Stimulated activated CD4-positive, alpha-beta T cell treated with anti-CD3 and anti-CD28 coated beads, Interleukin-15, amount 100 ng/mL, for 1 hour (primary cell): ENCODE measurements at places on chromosomes 3 and 15.

GRCh38 chr15:74799255-74799855, 13.3 kb upstream of the LMAN1L start:
- DNase-seq: no peak

GRCh38 chr3:141279077-141279967, 47.7 kb downstream of the PXYLP1 start:
- no peak for DNase-seq

GRCh38 chr15:70775160-70775559, 11.8 kb upstream of the UACA start:
- no peak for DNase-seq

DNA sequence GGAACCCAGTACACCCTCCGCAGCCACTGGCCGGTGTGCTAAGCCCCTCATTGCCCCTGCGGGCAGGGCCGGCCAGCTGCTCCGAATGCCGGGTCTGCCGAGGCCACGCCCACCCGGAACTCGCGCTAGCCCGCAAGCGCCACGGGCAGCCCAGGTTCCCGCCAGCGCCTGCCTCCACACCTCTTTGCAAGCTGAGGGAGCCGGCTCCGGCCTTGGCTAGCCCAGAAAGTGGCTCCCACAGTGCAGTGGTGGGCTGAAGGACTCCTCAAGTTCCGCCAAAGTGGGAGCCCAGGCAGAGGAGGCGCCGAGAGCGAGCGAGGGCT, 81.4 kb upstream of the BCHE start:
- no peak for DNase-seq

DNA sequence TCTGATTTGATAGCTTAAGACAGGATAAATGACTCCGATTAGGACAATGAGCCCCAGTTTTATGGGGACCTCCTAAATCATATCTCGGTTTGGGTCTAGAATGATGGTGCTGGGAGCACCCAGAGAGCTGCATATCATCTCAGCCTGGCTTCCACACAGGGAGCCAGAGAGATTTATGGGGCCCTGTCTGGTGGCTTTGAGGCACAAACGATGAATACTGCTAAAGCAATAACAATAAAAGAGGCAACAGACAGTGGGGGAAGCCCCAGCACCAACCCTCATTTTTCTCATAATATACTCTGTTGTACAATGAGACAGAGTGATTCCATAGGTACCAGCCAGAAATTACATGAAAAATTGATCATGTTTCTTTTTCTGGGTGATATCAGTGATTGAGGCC, 889.0 kb upstream of the CFAP20DC start:
- no peak for DNase-seq

- no peak for DNase-seq
These were observed 68.6 kb upstream of the ATP13A3 start for GRCh38 chr3:194555175-194556062.

GRCh38 chr15:56495533-56495932, 30.6 kb upstream of the MNS1 start:
- no peak for DNase-seq

GRCh38 chr3:159852821-159853505, 135.7 kb upstream of the IL12A start:
- DNase-seq: no peak

- DNase-seq: no peak
These were observed 12.5 kb upstream of the RPP14 start for GRCh38 chr3:58293516-58293915.

DNA sequence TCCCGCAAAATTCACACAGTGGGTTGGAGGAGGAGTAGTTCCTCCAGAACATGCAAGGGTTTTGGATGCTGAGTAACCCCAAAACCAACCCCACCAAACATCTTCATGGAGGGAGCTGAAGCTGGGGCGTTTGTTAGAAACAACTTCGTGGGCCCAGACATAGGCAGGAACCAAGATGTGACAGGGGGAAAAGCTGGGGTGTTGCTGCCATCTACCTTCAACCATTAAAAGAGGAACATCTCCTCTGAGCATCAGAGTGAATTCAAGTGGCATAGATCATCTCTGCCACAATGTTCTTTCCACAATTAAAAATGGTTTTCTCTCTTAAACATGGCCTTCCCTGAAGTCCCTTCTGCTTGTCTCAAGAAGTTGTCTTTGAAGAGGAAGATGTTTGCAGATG, 20.5 kb downstream of the SIDT1 start:
- no peak for DNase-seq

- no peak for DNase-seq
These were observed 6.3 kb upstream of the SMAD3 start for GRCh38 chr15:67059127-67059553.

GRCh38 chr15:90301707-90302300, 36.3 kb downstream of the NGRN start:
- no peak for DNase-seq

- DNase-seq: no peak
These were observed 70.4 kb upstream of the OXTR start for GRCh38 chr3:8839607-8840325.

GRCh38 chr3:170437176-170437575, 18.5 kb downstream of the CLDN11 start:
- DNase-seq: no peak

- DNase-seq: no peak
These were observed 40.8 kb downstream of the RARB start for GRCh38 chr3:25468866-25469319.

DNA sequence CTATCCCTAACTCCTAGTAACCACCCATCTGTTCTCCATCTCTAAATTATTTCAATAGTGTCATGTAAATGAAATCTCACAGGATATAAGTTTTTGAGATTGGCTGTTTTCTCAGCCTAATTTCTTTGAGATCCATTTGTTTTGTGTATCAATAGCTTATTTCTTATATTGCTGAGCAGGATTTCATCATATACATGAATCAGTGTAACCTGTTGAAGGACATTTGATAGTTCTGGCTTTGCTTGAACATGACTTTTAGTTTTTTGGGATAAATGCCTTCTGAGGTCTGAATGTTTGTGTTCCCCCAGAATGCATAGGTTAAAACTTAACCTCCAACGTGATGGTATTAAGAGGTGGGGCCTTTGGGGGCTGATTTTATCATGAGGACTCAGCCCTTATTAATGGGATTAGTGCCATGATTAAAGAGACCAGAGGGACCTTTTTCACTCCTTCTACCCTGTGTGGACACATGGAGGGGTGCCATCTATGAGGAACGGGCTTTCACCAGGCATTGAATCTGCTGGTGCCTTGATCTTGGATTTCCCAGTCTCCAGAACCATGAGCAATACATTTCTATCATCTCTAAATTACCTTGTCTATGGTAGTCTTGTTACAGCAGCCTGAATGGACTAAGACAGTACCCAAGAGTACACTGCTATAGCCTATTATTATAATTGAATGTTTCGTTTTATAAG, 118.3 kb downstream of the FNDC3B start:
- DNase-seq: no peak

- DNase-seq: no peak
These were observed 57.6 kb upstream of the BBX start for GRCh38 chr3:107465064-107465631.

DNA sequence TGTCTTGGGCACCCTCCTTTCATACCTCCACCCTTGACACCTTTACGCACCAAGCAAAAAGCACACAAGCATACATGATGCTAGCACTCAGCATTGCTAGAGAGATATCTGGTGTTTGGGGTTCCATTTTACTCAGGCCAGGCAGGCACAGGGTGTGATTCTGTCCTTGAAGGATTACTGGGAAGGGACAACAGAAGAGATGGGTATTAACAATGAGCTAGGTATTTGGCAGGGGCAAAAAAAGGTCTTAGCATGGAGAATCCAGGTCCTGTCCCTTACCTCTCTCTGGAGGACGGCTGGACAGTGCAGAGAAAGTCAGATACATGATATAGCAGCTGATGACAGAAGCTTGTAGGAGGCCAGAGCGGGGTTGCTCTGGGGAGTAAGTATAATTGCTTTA, 3.5 kb downstream of the SERINC4 start:
- no peak for DNase-seq

- DNase-seq: no peak
These were observed 61.4 kb upstream of the HERC1 start for GRCh38 chr15:63895194-63895593.

DNA sequence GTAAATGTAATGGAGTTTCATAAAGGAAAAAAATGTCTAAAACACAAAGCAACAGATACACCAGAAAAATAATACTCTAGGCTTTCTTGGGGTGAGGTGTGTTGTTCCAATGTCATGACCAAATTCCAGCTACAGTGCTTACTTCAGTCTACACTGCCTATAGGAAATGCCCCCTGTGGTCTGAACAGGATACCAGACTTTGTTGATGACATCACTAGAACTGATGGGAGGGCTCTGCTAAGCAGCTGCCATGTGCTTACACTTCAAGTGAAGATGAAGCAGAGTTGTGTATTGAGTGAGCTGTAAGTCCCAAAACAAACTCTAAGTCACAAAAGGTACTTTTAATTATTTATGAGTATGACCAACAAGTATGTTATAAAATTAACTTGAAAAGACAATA, 456.1 kb upstream of the IL12A start:
- no peak for DNase-seq

- no peak for DNase-seq
These were observed 25.7 kb downstream of the LIPC start for GRCh38 chr15:58457466-58457965.

- no peak for DNase-seq
These were observed 2.0 kb downstream of the TRIM71 start for GRCh38 chr3:32819551-32820348.

DNA sequence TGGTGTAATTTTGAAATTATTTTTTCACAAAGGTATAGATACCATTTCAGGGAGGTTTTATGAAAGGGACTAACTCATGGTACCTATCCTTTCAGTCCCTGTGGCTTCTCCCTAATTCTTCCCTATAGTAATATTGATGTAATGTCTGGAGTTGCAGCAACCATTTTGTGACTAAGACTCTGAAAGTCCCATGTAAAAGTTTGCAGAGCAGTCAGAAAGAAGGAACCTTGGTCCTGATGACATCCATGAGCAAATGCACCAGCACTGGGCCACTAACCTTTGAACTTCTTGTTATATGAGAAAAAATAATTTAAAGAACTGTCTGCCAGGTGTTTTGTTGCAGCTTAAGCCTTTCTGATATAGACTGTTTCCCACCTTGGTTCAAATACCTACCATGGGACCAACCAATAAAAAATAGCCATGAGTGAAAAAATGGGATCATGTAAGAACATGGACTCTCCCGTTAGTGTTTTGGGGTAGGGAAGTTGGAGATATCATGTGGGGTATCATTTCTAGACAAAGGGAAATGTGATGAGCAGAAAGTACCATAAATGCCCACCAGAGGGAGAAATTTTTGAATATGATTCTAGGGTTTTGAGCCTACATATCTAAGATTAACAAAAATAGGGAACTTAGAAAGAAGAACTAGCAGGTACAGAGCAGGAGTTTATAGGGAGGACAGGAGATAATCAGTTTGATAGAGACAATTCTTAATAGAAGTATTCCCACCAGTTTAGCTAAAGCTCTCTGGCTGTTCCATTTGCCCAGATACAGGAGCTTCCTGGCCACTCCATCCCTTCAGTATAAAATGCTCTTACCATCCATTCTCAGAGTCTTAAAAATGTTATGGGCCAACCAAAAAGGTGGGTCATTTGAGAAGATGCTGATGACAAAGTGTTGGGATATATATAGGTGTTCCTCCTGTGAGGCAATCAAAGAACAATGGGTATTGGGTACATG, 3.4 kb upstream of the CPOX start:
- DNase-seq: no peak

DNA sequence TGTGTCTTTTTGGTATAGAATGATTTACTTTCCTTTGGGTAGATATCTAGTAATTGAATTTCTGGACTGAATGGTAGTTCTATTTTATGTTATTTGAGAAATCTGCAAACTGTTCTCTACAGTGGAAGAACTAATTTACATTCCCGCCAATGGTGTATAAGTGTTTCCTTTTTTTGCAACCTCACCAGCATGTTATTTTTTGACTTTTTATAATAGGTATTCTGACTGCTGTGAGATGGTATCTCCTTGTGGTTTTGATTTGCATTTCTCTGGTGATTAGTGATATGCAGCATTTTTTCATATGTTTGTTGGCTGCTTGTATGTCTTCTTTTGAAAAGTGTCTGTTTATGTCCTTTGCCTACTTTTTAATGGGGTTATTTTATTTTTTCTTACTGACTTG, 607.2 kb downstream of the OTOL1 start:
- DNase-seq: no peak

DNA sequence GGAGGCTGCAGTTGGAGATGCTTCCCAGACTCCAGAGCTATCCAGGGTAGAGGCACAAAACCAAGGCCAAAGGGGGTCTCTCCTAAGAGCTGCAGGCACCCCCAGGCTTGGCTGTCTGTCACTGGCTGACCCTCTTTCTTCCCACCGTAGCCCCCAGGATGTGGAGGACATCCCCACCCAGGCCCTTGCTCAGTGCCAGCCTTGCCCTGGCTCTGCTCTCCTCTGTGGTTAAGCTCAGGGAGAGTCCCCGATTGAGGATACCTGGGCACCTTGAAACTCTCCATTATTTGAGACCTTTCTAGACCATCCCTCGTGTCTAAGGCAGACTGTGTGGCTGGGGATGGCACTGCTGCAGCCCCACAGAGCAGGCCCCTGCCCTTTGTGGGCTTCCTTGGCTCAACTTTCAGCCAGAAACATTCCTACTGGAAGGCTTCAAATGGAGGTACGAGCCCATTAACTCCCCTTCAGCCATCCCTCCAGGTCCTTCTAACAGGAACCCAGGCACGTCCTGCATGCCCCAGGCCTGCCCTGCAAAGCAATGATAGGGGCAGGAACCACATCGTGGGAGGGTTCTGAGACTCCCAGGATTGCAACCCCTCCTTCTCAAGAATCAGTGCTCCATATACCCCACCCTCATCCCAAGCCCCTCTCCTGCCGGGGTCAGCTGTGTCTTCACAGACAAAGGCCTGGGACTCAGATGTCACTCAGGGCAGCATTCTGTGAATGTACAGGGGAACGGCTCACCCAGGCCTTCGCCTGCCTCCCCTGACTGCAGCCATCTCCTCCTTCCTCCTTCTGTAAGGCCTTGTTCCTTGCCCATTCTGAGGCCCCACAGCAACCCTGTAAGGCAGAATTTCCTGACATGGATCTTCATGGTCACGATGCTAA, 102.9 kb upstream of the ABHD17C start:
- no peak for DNase-seq

DNA sequence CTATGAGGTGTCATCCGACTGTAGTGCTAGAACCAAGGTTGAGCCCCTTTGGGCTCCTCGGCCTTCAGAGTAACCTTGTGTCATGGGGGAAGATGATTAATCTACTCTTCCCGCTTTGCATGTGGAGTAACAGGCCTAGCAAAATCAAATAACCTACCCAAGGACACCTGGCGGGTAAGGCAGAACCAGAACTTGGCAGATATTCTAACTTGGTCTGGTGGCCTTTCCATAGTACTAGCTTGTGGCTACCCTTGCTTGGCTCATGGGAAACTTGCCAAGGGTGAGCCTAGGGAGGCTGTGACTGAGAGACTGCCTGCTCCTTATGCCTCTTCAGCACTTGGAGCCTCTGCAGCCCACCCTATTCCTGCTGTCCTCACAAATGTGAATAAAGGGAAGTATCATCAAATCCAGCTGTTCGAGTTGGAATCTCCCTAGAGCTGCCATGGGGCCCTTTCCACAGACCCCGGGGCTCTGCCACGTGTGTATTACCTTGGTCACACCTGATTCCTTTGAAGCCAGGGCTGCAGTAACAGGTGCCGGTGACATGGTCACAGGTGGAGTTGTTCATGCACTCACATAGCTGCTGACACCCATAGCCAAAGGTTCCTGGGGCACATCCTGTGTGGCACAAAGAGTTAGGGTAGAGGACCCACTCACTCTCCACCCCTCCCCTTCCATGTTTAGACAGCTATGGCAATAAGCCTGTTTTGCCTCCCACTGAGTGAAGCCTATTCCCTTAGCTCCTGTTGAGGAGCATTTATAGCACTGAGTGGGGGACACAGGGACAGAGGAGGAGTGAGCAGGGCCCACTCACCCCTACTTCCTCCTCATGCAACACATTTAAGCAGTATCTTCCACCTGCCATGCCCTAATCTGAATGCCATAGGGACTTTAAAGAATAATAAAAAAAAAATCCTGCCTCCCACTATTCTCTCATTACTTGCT, 46.0 kb downstream of the RAB11A start:
- DNase-seq: no peak
